ENCODE measurements at places on chromosomes 5 and 9.

- no peak for DNase-seq
Measured at GRCh38 chr5:152595405-152595804, 190.3 kb upstream of the NMUR2 start.

GRCh38 chr5:38843665-38844064, 2.1 kb upstream of the OSMR start:
- DNase-seq: no peak

- DNase-seq: no peak
Measured at GRCh38 chr5:33827885-33828284, 63.9 kb downstream of the ADAMTS12 start.

GRCh38 chr9:4796988-4797853, 4.5 kb downstream of the RCL1 start:
- no peak for DNase-seq

DNA sequence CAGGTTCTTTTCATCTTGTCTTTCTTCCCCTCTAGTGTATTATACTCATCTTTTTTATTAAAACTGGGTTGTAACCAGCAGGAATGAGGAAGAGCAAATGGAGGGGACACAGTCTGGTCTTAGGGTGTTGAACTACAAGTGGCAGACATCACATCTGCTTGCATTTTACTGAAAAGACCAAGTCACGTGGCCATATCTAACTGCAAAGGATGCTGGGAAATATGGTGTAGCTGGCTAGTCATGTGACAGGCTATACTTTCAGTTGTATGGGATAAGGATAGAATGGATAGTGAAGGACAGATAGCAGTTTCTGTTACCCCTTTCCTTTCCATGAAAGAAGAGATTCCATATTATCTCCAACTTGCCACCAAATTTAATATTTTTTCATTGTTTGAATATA, 13.0 kb upstream of the FGD3 start:
- DNase-seq: no peak

- DNase-seq: no peak
Measured at GRCh38 chr5:154557548-154557947, 79.5 kb upstream of the HAND1 start.

DNA sequence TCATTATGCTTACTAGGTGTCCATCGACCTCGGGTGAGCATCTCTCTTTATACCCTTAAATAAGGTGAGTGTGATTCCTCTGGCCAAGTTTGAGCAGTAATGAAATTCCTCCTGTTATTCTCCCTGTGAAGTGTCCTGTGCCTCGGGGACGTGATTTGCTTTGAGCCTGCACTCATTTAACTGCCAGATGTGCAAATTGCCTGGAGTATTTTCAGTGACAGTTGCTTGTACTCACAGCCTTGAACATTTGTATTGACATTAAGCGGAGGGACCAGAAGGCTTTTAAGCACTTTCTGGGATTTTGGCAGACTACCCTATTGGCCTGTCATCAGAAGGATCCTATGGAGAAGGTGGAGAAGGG, 126.9 kb downstream of the DOCK2 start:
- no peak for DNase-seq

GRCh38 chr5:92836855-92837755, 743.9 kb downstream of the NR2F1-AS1 start:
- DNase-seq: no peak

- DNase-seq: no peak
Measured at GRCh38 chr9:126806336-126806735, 1.5 kb downstream of the ZBTB43 start.

GRCh38 chr5:3592298-3592697, 3.3 kb upstream of the IRX1 start:
- DNase-seq: no peak

DNA sequence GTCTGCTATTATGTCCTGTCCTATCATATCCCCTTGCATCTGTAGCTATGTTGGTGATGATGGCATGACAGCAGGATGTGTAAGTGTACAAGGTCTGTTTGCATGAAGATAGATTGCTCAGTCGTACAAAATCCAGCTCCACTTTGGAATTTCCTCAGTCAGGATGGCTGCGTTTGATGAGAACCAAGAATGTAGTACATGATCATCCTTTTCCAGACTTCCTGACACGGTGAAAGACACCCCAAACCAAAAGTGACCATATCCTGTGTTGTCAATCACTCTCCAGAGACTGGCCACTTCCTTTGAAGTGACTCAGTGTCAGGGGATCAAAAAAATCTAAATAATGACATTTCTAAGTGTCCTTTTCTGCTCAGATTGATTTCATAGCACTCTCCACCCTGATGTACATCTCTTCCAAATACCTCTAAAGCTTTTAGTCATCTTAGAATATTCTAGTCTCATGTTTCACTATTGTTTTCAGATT, 213.4 kb downstream of the PLK2 start:
- DNase-seq: no peak

- no peak for DNase-seq
Measured at GRCh38 chr9:107491081-107492053, 1.8 kb upstream of the KLF4 start.

DNA sequence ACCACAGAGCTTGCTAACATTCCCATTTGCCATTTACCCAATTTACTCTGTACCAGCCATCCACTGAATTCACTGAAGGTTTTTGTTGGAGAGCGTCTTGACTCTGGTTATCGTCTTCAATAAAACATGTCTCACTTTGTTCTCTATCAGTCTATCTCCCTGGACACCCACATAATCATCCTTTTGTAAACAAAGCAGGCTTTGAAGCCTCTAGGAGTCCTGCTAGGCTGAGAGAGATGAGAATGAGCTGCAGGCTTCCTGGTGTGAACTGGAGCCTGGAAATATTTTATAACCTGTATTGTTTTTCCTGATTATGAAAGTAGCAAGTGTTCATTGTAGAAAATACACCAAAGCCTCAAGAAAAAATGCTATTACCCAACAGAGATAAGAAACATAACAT, 140.6 kb upstream of the ZNF366 start:
- DNase-seq: no peak

DNA sequence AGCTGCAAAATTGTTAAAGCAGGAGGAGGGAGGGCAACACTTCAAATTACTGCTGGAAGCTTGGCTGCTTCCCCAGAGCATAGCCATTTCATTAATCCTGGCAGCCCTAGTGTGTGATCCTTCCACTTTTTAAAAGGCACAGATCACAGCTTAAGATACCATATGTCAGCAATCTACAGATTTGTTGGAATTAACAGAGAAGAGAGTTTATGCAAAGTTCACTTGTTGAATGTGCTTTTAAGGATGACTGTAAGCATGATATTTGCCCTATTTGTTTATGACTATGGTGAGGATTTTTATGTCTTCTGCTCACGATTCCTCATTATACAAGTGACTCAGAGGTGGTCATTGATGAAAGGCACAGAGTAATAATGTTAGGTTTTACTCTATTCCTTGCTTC, 156.0 kb upstream of the CDKN2B start:
- no peak for DNase-seq

- no peak for DNase-seq
Measured at GRCh38 chr5:35004771-35005170, 43.0 kb downstream of the AGXT2 start.

- DNase-seq: no peak
Measured at GRCh38 chr9:34559624-34560455, 29.7 kb downstream of the CNTFR start.

GRCh38 chr9:80285326-80285725, 713.6 kb downstream of the TLE4 start:
- no peak for DNase-seq

GRCh38 chr5:56375011-56375410, 141.9 kb upstream of the ANKRD55 start:
- no peak for DNase-seq

GRCh38 chr5:180114304-180115003, 42.9 kb upstream of the RNF130 start:
- DNase-seq: no peak

- no peak for DNase-seq
Measured at GRCh38 chr5:7856855-7857254, 5.9 kb upstream of the CFAP90 start.

DNA sequence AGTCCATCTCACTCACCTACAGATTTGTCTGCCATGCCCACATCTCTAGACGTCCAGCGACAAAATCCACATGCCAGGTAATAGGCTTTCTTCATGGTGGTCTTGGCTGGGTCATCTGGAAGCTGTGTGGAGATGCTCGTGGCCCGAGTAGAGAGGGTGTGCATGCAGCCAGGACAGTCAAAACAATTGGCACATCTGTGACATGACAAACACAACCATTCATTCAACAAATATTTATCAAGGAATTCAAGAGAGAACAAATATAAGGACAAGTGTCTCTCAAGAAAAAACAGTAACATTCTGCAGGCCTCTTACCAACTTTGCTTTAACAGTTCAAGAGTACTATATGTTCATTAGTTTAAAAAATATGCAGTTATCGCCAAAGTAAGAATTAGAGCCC, 5.4 kb downstream of the DCTN4 start:
- DNase-seq: no peak

GRCh38 chr5:172849606-172850453, 15.8 kb downstream of the ERGIC1 start:
- no peak for DNase-seq

DNA sequence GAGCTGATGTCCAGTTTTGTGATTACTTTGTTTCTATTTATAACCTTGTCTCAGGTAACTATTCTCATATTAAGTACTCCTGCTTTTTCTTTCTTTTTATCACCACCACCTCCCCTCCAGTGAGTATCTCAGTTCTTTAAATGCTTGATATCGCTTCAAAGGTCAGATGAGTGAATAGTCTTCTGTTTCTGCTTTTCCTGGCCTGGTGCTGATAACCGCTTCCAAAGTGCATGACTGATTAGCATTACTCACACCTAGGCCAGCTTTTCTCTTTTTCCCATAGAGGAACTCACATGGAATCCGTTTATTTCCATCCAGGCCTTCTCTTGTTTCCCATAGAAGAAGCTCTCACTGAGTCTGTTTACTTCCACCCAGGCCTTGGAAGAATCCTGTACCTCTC, 3.2 kb downstream of the SLC36A1 start:
- no peak for DNase-seq

DNA sequence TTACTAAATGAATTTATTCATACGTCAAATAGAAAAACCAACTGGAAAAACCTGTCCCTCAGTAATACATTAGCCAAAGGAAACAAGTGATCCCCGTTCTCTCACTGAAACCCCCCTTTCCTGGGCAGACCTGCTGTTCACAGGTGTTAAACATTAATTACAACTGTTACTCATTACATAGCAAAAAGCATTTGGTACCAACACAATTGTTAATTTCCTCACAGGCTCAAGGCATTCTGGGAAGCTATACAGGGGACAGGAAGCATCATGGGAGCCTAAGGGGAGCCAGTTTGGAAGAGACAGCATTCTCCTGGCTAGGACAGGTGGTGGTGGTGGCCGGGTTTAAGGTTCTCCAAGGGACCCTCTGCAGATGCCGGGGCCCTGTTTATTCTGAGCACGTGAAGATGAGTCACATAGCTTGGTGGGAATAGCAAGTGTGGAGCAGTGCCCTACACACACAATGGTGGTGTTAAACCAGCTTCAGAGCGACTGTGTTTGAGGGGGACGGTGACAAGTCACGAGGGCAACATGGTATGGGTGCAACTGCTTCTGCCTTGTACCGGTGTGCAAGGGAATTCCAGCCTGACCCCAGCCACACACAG, 62.6 kb upstream of the SLC25A51 start:
- DNase-seq: no peak

- DNase-seq: no peak
Measured at GRCh38 chr9:70933321-70933720, 188.1 kb downstream of the TRPM3 start.

- no peak for DNase-seq
Measured at GRCh38 chr9:691825-692400, 149.6 kb upstream of the DMRT1 start.

DNA sequence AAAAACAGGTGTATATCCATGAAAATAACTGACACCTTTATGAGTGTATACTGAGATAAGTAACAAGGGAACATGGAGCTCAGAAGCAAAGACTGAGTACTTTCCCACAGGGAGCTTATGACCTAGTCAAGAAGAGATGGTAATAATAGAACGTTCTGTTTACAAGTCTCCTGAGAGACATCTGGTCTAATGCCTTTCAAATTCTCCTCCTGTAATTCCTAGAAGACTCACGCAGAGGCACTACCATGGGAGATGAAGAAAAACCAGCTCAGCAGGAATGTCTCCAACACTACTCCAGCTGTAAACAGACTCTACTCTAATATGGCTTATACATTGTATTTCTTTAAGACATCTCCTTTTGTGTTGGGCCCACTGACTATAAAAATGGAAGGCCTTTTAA, 503.6 kb upstream of the TUSC1 start:
- DNase-seq: no peak

DNA sequence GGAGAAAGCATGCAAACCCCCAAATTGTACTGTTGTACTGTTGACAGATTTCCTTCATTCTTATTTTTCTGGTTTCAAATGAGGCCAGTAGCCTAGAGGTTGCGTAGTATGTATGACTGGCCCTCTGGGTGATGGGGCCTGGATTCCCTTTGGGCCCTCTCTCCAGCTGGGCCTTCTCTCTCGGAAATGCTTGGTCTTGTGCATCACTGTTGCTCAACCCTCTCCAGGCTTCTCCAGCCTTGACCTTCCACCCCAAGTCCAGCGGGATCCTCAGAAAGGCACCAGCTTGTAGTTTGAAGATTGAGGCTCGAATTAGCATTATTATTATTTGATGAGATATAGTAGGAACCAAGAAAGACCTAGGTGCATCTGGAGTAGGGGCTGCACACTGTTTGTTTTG, 87.0 kb downstream of the ANGPTL2 start:
- DNase-seq: no peak

GRCh38 chr5:18807256-18808149, 1173.2 kb downstream of the TAF11L14 start:
- no peak for DNase-seq

DNA sequence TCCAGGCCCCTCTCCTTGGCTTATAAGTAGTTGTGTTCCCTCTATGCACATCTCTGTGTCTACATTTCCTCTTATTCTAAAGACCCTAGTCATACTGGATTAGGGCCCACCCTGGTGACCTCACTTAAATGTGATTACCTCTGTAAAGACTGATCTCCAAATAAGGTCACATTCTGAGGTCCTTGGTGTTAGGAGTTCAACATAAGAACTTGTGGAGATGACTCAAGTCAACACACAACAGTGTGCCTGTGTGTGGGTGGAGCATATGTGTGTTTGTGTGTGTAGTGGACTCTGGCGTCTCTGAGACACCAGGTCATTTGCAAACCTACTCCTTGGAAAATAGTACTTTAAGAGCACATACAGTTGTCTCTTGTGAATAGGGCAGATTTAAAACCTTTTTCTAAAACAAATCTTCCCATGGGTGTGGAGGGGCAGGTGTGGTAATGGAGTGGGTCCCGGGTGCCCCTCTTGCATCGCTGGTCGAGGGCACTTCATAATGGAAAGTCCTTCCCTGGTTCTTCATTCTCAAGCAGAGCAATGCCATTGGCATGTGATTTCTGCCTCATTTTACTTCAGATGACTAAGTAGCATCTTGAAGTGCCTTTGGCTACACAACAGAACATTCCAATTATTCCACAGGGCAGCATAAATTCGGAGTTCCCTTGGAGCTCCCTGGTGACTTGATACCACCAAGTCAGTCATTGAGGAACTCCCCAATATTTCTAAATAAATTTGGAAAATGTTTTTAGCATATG, 84.4 kb downstream of the C9orf152 start:
- DNase-seq: no peak

Measured in activated naive CD4-positive, alpha-beta T cell (primary cell).